Tibial artery (tissue), 4 donors: ENCODE measurements at places on chromosomes 12 and 14.
A peak's percentile ranks its signal among the peaks of the same experiment; 100 is the strongest.

- H3K27me3 ChIP-seq, result no peaks in the 10 kb centered on the region
- H3K4me3 ChIP-seq, result no peak overlapping the region
Observed at GRCh38 chr12:1640328-1641234, 11.6 kb downstream of the WNT5B start.

GRCh38 chr14:50388256-50388931, 8.3 kb downstream of the CDKL1 start:
- H3K27ac ChIP-seq, result no peak overlapping the region
- no peak overlapping the region for H3K4me3 ChIP-seq
- H3K27me3 ChIP-seq, result no peaks in the 10 kb centered on the region
- no peaks in the 10 kb centered on the region for H3K4me1 ChIP-seq

- peaks cover 47% of the 10 kb centered on the region for H3K4me1 ChIP-seq
- peak overlapping the region; percentile 97 for H3K27ac ChIP-seq
- H3K27me3 ChIP-seq, result no peaks in the 10 kb centered on the region
- H3K4me3 ChIP-seq, result peak overlapping the region; percentile 99
- H3K36me3 ChIP-seq, result no peaks in the 10 kb centered on the region
Observed at GRCh38 chr14:100240668-100241032, 1.7 kb downstream of the YY1 start.

DNA sequence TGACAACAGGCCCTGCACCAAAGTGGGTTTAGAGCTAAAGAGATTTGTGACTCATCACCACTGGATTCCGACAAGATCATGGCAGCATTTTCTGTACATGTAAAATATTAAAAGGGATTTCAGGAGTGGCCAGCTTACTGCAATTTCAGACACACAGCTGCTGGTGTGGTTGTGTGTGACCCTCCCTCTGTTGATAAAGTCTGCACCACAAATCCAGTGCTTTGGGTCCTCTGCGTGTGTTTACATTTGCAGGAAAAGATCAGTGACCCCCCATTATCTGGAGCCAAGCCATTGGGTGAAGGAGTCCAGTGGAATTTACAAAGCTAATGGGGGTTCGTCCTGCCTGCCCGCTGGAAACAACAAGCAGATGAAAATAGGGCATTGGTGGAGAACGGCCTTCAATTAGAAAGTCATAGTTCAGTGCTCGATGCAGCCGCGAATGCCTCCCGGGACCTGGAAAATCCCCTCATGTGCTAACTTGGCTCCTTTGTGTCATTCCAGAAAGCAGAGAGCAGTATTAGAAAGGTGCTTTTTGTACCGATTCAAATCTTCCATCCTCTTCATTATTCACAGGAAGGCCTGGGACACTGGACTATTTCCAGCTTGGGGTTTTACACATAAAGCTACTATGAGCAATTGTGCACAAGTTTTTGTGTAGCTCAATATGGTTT, 188.5 kb upstream of the TMEM132C start:
- no peak overlapping the region for H3K4me3 ChIP-seq
- H3K27me3 ChIP-seq, result no peaks in the 10 kb centered on the region
- no peaks in the 10 kb centered on the region for H3K4me1 ChIP-seq
- no peak for DNase-seq
- no peak overlapping the region for H3K27ac ChIP-seq

DNA sequence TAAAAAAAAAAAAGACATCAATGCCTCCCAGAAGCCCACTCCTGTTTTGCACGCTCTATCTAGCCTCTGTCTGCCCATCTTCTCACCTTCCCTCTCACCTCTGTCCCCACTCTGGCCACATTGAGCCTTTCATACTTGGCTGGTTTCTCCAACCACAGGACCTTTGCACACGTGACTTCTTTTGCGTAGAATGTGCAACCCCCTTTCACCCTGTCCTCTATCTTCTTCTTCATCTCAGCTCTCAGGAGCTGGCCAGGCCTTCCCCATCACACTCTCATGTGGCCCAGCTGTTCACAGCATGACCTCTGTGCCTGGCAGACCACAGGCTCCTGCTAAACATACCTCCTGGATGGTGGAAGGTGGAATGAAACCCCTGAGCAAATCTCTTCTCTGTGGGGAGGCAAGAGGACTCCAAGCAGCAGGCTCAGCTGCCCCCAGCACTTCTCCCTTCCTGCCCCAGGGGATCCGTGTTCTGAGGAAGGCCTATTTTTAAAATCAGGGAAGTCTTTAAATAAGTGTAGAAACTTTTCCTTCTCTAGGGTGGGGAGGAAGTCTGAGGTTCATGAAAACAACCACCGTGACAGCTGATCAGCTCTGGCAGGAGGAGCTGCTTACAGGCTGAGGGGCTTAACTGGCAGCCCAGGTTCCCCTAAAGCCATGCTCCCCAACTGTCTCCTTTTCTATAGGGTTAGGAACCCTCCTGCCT, 11.6 kb downstream of the HVCN1 start:
- H3K36me3 ChIP-seq, result no peaks in the 10 kb centered on the region
- H3K4me1 ChIP-seq, result no peaks in the 10 kb centered on the region

- no peak overlapping the region for H3K27ac ChIP-seq
- H3K4me1 ChIP-seq, result no peaks in the 10 kb centered on the region
- H3K27me3 ChIP-seq, result no peaks in the 10 kb centered on the region
- DNase-seq, result no peak
Observed at GRCh38 chr12:84561351-84561750, 351.2 kb downstream of the SLC6A15 start.

- H3K36me3 ChIP-seq, result no peaks in the 10 kb centered on the region
- H3K4me1 ChIP-seq, result no peaks in the 10 kb centered on the region
- no peak overlapping the region for H3K4me3 ChIP-seq
- DNase-seq, result no peak
Observed at GRCh38 chr14:84064316-84065125, 1465.4 kb upstream of the FLRT2 start.

- H3K4me1 ChIP-seq, result no peaks in the 10 kb centered on the region
- H3K27ac ChIP-seq, result no peak overlapping the region
- H3K36me3 ChIP-seq, result no peaks in the 10 kb centered on the region
- no peaks in the 10 kb centered on the region for H3K27me3 ChIP-seq
- peak; percentile 27 for DNase-seq
- no peak overlapping the region for H3K4me3 ChIP-seq
Observed at GRCh38 chr12:31008961-31009840, 64.5 kb upstream of the DDX11 start.

GRCh38 chr12:66683073-66683472, 4.2 kb upstream of the GRIP1 start:
- no peaks in the 10 kb centered on the region for H3K36me3 ChIP-seq
- DNase-seq, result no peak
- no peak overlapping the region for H3K4me3 ChIP-seq

DNA sequence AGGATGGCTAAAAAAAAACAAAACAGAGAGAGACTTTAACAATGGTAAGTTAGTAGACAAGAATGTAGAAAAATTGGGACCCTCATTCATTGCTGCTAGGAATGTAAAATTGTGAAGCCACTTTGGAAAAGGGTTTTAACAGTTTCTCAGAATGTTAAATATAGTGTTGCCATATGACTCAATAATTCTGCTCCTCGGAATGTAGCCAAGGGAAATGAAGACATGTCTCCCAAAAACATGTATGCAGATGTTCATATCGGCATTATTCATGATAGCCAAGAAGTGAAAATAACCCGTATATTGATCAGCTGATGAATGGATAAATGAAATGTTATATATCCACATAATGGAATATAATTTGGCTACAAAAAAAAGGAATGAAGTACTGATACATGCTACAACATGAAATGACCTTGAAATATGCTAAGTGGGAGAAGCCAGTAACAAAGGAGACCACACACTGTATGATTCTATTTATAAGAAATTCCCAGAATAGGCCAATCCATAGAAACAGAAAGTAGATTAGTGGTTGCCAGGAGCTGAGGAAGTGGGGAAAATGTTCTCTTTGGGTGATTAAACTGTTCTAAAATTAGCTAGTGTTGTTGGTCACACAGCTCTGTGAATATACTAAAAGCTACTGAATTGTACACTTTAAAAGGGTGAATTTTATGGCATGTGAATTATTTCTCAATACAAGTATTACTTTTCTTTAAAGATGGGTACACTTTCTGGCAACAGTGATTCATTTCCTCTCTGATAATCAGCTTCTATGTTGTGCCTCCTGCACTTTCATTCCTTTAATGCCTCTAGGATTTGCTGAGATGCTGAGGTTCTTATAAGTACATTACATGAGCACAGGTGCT, 132.5 kb downstream of the DAAM1 start:
- no peak overlapping the region for H3K4me3 ChIP-seq
- peaks cover 7% of the 10 kb centered on the region for H3K36me3 ChIP-seq
- H3K27ac ChIP-seq, result peak overlapping the region; percentile 66
- DNase-seq, result no peak
- H3K4me1 ChIP-seq, result peaks cover 48% of the 10 kb centered on the region

- no peaks in the 10 kb centered on the region for H3K27me3 ChIP-seq
- H3K27ac ChIP-seq, result no peak overlapping the region
- no peak overlapping the region for H3K4me3 ChIP-seq
- no peak for DNase-seq
- peaks cover 70% of the 10 kb centered on the region for H3K36me3 ChIP-seq
Observed at GRCh38 chr14:55389330-55389729, 22.3 kb downstream of the ATG14 start.

- no peak for DNase-seq
- no peak overlapping the region for H3K27ac ChIP-seq
- no peak overlapping the region for H3K4me3 ChIP-seq
- no peaks in the 10 kb centered on the region for H3K36me3 ChIP-seq
- no peaks in the 10 kb centered on the region for H3K27me3 ChIP-seq
Observed at GRCh38 chr12:92338671-92339070, 193.0 kb upstream of the BTG1 start.

DNA sequence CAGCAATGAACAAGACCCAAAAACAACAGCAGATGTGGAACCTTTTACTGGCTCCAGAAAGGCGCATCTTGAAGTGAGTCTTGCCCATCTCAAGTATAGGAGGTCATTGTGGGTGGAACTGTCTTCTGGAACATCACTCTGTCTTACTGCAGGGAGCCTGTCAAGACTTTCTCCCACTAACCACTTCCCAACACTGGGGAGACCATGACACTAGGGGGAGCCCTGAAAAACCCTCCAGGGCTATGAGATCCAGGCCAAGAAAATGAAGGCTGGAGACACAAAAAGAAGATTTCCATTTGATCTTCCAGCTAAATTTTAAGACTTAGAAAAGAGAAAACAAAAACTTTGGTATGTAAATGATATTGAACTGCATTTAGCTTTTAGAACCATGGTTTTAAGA, 13.5 kb upstream of the ATG14 start:
- H3K4me1 ChIP-seq, result no peaks in the 10 kb centered on the region
- H3K27ac ChIP-seq, result no peak overlapping the region
- no peaks in the 10 kb centered on the region for H3K27me3 ChIP-seq
- H3K4me3 ChIP-seq, result no peak overlapping the region

DNA sequence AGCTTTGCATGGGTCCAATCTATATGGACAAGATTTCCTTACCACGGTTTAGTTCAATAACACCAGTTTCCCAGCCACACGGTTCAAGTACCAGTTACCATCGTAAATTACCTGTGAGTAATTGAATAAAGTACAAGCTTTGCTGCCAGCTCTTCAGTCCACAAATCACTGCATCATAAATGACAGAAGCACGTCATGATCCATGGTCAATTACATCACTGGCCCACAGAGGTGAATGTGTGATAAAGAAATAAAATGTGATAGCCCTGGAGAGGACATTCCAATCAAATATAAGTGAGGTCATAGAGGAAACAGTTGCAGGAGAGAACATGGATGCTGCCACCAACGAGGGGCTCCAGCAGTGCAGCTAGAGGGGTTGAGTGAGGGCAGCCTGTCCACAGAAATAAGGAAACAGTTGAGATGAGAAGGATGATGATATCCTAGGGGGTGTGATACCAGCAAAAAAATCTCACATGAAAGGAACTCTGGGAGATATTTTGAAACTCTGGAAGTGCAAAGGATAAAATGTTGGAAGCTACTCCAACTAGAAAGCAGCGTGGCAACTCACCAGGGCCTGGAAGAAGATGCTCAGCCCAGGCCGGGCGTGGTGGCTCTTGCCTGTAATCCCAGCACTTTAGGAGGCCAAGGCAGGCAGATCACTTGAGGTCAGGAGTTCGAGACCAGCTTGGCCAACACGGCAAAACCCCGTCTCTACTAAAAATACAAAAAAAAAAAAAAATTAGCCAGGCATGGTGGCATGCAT, 5.8 kb upstream of the DYNC1H1 start:
- H3K27me3 ChIP-seq, result no peaks in the 10 kb centered on the region
- peaks cover 22% of the 10 kb centered on the region for H3K4me1 ChIP-seq
- peak; percentile 31 for DNase-seq
- no peak overlapping the region for H3K4me3 ChIP-seq
- H3K36me3 ChIP-seq, result no peaks in the 10 kb centered on the region

DNA sequence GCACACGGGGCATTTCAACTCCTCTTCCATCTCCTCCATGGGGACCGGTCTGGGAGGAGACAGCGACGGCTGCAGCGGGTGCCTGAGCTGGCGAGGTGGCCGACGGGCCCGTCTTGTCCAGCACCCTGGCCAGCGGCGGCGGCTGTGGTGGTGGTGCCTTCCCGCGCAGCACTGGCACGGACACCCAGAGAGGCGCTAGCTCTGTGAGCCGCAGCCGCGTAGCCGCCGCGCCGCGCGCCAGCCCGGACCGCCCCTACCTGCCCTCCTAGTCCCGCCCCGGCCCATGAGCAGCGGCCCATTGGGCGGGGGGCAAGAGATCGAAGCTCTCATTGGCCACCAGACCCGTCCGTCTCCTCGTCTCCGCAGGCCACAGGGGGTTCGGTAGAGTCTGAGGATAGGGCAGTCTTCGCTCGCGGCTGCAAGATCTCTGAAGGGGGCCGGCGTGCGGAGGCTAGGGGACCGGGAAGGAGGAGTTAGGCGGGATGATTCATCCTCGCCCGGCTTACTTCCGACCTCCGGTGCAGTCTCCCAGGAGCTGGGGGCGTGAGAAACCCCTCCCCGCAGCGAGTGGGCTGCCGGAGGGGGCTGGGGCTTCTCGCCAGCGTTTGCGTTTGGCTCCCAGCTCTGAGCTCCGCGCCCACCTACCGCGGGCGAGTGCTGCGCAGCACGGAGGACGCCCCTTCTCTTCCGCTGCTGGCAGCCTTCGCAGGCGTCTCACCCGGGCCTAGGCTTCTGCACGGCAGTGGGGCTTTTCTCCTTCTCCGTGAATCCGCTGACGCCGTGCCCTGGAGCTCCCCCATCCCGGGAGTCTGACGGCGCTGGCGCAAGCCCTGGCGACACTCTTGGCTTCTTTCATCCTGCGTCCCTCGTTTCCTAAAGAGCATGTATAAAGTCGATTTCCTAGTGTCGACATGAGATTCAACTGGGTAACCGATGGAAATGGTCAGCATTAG, at the start of gene TRIM9:
TSS of gene TRIM9 (minus strand) at position 205 of the 953 bp plus-strand sequence. CDS start at position 39, 166 bp downstream.
- peak within 1 kb of the TSS; percentile 50 for H3K4me3 ChIP-seq
- no peaks in the 10 kb centered on the region for H3K36me3 ChIP-seq
- no peak within 1 kb of the TSS for H3K27ac ChIP-seq
- peaks cover 30% of the 10 kb centered on the region for H3K4me1 ChIP-seq
